ENCODE measurements at places on chromosomes 7 and 10.

DNA sequence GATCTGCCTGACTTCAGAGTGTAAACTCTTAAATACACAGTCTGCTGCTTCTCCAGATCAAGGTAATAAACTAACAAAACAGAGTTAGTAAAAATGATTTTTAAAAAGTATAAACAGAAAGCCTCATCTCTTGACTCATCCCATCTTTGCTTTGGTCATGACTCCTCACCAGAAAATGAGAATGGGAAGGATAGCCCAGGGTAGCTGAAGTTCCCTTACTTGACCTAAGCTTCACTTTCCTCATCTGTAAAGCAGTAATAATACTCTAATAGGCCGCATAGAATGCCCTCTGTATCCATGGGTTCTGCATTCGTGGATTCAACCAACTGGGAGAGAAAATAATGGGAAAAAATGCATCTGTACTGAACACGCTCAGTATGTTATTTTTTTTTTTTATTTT lies 11.3 kb upstream of the SLC25A28 start:
- DNase-seq: no peak

DNA sequence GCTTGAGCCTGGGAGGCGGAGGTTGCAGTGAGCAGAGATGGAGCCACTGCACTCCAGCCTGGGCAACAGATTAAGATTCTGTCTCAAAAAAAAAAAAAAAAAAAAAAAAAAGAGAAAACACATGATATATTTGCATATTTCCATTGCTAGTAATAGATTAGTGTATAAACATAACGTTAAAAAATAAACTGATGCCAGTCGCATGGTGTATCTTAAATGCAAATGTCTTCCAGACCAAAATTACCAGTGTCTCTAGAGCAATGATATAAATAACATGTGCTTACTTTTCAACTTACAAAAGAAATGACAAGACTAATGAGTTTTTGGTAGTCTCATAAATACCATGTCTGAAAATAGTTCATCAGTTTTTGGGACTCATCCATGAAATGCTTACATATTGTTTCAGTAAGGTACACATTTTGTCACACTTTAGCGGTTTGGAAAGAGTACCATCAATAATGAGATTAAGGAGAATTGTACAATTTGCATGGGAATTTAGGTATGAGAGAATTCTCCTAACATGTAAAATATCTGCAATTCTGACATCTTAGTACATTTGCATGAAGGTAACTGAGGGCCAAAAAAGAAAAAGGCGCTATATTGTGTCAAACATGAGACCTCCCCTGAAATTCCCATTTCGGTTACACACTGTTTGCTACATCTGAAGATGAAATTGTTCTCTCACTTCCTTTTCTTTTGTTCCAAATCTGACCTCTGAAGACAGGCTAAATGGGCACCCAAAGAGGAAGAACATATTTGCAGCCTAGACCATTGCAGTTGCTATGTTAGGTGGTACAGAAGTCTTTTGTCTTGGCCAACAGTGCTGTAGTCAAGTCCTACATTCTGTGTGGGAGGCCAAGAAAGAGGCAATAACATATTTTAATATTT lies 51.5 kb upstream of the PIP4K2A start:
- no peak for DNase-seq

DNA sequence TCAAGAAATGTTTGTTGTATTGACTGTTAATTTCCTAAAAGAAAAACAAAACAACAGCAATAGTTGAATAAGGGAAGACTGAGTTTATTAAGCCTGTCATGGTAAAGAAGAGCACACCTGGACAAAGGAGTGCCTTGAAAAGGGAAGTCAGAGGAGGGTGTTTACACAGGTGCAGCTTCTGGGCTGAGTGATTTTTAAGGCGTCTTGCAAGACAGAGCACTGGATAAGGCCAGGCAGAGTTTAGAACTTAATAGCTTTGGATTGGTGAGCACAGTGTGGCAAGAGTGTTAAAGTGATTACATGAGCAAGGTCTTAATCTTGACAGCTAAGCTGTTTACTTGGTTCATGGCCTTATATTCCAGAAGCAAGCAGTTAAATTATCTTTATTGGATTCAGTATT lies 423.2 kb downstream of the CNTNAP2 start:
- no peak for DNase-seq

DNA sequence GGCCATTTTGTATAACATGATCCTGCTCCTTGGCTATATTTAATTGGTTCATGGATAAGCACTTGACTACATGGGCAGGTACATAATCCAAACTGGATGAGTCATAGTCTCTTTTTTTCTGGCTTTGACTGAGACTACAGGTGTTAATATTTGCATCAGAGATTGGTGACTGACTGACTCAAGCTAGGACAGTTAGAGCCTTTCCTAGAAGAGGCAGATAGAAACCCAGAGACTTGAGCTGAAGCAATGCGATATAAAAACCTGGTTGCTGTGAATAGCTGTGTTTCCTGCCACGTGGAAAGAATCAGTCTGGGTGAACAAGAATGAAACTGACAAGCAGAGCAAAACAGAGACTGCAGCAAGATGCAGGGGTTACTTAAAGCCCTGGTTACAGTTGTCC lies 81.0 kb downstream of the SAMD9 start:
- no peak for DNase-seq

- DNase-seq: no peak
Measured at GRCh38 chr7:144907577-144907976, 71.7 kb upstream of the TPK1 start.

DNA sequence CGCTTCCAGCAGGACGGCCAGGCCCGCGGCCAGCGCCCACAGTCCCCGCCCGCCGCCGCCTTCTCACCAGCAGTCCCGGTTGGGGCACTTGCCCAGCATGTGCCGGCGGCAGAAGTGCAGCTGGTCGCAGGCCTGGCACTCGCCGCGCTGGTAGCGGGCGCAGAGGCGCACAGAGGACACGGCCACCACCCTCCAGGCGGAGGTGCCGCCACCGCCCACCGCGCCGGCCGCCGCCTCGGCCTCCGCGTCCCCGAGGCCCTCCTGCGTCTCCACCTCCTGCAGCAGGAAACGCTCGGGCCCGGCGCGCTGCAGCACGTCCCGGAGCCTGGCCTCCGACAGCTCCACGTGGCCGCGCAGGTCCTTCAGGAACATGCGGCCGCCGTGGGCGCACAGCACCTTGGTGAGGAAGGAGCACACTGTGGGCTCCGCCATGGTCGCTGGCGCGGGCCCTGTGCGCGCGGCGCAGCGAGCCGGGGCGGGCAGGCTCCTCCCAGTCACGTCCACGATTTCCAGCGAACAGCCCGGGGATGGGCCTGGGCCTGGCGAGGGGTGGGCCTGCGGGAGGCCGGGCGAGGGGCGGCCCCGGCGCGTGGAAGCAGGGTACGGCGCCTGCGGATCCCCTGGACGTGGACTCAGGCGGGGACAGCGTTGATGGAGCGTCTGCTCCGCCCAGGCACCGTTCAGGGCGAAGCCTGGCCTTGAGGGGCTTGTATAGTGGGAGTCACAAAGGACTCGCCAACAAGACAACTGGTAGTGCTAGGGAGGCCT lies at the start of gene ZC3HAV1L:
ZC3HAV1L (minus strand) TSS at position 457 of the 768 bp plus-strand sequence; CDS start at position 432, 25 bp downstream.
- no peak for DNase-seq

DNA sequence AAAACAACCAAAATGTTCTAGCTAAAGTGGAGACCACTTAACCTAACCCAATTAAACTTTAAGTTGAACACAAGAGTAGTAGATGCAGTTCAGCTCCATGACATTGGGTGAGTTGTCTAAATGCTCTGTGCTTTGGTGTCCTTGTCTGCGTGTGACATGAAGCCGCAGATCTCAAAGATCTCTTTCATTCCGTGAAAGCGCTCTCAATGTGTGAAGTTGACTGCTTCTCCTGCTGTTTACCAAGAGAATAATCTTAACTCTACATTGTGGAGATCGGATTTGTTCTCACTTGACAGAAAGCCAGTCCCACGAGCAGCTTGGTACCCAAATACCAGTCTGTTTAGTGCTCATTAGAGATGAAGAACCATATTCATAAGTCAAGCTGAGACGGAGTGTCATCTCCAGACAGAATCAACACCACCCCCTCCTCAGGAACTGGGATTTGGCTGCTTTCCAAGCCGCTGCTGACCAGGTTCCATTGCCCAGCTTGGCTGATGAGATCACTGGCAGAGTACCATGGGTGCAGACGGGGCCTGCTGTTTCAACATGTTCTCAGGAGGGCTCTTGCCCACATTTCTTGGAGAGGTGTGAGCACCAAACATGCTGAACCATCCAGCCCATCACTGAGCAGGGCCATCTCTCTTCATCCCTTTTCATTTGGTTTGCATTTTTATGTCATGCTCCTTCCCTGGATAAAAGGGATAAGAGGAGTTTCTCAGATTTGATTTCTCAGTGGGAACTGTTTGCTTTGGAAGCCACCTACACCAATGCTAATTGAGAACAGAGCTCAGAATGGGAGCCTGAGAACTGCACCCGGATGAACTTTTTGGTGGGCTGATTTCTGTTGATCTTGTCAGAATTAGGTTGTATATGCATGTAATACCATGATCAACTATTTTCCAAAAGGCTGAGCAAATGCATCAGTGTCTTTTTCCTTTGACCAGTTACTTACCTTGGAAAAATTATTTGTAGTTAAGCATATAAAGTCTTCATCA lies 95.8 kb upstream of the AGBL3 start:
- no peak for DNase-seq

GRCh38 chr10:5442065-5442989 lies 30.0 kb downstream of the NET1 start:
- DNase-seq: no peak

GRCh38 chr7:106774768-106775551 lies 90.1 kb upstream of the PIK3CG start:
- no peak for DNase-seq

GRCh38 chr10:96509017-96509641 lies 4.6 kb downstream of the TLL2 start:
- no peak for DNase-seq

DNA sequence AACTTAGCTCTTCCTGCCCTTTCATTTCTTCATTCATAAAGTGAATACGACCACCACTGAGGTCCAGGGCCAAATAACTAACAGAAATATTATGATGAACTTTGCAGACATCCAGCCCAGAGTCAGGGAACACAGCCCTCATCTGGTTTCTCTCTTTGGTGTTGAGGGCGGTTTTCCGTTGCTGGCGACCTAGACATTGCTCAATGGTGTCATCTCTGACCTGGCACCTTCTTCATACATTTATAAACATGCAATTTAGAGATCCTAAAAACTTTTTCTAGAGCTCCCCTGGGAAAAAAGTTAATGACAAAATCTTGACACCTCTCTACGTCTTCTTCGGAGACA lies 324 bp upstream of the TET1 start:
- DNase-seq: no peak

DNA sequence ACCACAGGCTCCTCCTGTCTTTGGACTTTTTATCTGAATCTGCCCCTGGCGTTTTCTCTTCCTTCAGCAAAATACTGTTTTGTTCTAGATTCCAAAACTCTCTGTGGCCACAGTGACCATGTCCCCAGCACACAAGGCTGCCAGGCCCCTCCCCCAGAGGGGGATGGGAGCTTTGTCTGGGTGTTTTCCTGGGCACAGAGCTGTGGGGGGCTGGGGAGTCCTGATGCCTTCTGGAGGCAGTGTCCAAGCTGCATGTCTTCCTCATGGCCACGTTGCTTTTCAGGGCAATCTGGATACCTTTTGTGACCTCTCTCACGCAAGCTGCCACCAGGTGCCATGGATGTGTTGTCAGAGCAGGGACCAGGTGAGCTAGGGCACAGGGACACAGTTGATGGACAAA lies 26.2 kb downstream of the ANTXRL start:
- DNase-seq: no peak

DNA sequence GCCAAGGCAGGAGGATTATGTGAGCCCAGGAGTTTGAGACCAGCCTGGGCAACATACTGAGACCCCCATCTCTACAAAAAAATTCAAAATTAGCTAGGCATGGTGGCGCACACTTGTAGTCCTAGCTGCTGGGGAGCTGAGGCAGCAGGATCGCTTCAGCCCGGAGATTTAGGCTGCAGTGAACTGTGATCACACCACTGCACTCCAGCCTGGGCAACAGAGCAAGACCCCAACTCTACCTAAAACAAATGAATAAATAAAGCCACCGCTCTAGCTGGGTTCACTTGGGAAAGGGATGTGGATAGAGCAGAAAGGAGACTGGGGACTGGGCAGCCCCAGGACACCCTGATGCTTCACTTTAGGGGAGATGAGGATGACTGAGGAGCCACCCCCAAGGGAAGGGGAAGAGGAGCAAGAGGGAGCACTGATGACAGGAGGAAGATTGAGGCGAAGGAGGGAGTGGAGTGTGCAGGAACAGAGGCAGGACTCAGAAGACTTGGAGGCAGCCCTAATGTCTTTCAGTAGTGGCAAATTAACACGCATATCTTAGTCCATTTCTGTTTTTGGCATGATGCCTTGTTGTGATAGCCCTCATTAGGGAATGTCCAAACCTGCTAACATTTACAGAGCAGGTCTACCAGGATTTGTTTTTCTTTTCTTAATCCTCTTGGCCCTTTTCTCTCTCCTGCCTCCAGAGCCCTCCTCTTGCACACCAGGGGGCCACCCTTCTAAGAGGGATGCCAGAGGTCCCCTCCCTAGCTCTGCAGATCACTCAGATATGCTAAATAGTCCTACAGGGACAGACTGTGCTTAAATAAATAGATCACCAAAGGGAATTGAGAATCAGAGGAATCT lies 88.3 kb downstream of the C10orf105 start:
- no peak for DNase-seq

GRCh38 chr7:36155811-36156361 lies 2.8 kb downstream of the EEPD1 start:
- DNase-seq: no peak

GRCh38 chr10:46523962-46524471 lies 32.4 kb downstream of the GPRIN2 start:
- DNase-seq: no peak

GRCh38 chr7:46764100-46764936 lies 817.6 kb downstream of the TNS3 start:
- DNase-seq: no peak

GRCh38 chr7:553636-554111 lies 34.0 kb upstream of the PDGFA start:
- no peak for DNase-seq

DNA sequence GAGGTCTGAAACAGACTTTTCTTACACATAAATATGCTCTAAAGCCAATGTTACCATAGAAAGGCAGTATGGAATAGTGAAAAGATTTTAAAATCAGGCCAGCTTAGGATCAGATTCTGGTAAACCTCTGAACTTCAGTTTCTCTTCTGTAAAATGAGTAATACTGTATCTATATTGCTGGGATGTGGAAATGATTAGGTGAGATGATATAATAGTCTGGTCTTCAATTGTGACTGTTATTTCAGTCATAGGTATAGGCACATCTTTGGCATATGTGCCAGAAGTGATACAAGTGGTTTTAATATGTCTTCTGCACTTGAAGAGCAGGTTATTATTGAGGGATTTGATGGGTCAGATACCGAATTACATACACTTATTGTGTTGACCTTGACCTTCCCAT lies 7.2 kb downstream of the ZNF277 start:
- DNase-seq: no peak

DNA sequence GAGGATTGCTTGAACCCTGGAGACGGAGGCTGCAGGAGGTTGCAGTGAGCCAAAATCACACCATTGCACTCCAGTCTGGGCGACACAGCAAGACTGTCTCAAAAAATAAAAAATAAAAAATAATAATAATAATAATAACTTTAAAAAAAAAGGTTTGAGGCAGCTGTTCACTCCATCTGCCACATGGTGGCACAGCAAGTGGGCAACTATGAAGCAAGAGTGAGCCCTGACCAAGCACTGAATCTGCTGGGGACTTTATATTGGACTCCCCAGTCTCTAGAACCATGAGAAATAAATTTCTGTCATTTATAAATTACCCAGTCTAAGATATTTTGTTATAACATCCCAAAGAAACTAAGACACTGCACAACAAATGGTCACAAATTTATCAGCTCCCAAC lies 14.6 kb upstream of the BRI3 start:
- DNase-seq: no peak
